ENCODE measurements at places on chromosomes 4 and X.
A peak's percentile ranks its signal among the peaks of the same experiment; 100 is the strongest.

- no peak for DNase-seq
Measured at GRCh38 chr4:184768296-184768695, 34.4 kb upstream of the CENPU start.

- DNase-seq: no peak
Measured at GRCh38 chr4:187770345-187770744, 225.2 kb upstream of the ZFP42 start.

DNA sequence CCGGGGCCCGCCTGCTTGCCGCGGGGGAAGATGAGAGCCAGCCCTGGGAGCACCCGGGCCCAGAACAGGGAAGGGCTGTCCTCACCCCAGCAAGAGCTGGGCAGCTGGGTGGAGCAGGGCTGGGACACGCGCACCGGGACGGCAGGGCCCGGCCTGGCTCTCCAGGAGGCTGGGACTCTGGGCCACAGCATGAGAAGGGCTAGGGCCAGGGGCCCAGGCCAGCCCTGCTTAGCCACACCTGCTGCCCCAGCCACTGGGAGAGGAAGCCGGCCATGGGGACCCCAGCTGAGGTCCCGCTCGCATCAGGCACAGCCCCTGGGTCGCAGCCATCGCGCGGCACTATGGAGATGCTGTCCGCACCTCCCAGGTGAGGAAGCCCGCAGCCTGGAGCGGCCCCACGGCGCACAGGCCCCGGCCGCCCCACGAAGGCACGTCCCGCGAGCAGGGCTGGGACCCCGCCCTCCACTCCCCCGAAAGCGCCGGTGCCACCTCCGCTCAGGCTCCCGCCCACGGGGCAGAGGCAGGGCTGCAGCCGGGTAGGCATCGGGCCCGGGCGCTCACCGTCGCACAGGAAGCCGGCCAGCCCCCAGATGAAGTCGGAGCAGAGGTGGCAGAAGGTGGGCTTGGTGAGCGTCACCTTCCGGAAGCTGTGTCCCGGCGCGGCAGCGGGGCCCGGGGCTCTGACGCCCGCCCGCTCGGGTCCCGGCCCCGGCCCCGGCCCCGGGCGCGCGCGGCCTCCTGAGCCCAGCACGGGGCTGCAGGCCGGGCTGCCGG, 531 bp downstream of the DGKQ start:
- DNase-seq: peak; percentile 69

- no peak for DNase-seq
Measured at GRCh38 chr4:150906987-150907633, 108.0 kb downstream of the LRBA start.

GRCh38 chr4:23279377-23279986, 586.7 kb downstream of the GBA3 start:
- DNase-seq: no peak

- no peak for DNase-seq
Measured at GRCh38 chr4:88940506-88940905, 116.5 kb downstream of the FAM13A start.

DNA sequence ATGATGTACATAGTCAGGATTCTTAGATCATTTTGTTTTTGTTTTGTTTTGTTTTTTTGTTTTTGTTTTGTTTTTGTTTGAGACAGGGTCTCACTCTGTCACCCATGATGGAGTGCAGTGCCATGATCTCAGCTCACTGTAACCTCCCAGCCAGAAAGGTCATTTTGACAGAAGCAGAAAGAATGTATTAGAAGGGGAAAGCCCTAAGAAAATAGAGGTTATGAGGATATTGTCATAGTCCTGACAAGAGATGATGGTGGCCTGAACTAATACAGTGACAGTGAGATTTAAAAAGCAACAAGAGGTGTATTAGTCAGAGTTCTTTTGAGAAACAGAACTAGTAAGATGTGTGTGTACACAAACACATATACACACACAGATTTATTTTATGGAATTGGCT, 503.3 kb downstream of the RPA4 start:
- DNase-seq: no peak
